ENCODE measurements at places on chromosomes 7 and 10.

DNA sequence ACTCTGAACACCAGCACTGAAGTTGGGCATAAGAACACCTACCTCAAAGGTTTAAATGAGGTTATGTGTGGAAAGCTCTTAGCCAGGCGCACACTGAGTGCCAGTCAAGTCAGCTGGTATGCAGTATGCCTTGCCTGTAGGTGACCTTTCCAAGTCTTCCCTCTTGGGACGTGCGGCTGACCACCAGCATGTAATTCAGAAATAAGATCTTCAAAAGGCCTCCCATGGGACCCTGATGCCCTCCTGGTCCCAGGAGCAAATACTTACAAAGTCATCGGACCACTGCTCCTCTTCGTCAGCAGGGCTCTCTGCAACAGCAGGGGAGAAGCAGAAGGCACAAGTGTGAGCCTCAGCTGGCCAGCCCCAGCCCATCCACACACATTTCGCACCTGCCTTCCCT is 40.8 kb downstream of the BLNK start:
- no peak for DNase-seq

DNA sequence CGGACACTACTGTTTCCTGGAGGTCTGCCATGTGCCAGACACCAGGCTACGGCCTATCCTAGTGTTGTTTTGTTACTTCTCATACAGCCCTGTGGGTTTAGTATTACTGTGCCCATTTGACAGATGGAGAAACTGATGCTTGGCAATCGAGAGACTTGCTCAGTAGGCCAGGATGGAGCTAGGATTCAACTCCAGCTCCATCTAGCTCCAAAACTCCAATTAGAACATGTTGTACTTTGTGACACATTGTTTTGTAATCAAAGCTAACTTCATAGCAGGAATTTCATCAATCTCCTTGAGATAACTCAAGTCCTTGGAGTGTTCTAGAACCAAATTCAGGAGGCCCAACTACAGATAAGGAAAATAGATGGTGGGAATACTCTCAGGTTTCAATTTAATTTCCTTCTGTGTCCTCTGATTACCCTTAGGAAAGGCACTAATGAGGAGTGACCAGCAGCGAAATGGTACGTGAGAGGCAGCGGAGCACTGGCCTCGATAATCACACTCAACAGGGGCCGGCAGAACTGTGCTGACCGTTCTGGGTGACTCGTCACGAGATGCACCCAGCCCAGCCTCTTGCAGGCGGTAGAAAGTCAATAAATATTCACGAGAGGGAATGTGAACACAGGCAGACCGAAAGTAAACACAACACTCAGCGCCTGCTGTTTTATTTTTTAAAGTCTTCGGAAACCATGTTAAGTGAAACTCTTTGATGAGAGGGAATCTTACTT is 269.6 kb upstream of the NEBL start:
- DNase-seq, result no peak

- no peak for DNase-seq
These were observed 320.0 kb downstream of the RPS24 start for GRCh38 chr10:78353636-78354035.

GRCh38 chr7:106041140-106041717 is 70.9 kb downstream of the SYPL1 start:
- peak; percentile 21 for DNase-seq

DNA sequence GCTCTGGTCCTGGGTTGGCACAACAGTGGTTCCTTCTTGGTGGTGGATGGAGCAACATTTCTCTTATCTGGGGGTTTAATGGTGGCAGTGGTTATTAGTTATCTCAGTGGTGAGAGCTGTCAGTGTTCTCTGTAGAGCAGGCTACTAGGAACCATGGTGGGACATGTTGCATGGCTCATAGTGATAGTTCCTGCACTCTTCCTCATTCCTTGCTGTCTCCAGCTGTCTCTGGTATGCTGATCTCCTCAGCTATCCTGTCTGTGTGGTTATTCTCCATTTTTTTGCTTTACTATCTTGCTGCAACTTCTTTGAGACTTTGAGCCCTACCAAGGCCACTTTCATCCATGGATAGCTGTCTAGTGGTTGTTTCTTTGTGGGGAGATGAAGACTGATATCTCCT is 44.0 kb downstream of the CCDC7 start:
- no peak for DNase-seq

- no peak for DNase-seq
These were observed 549 bp downstream of the GPNMB start for GRCh38 chr7:23247046-23247602.

- peak; percentile 4 for DNase-seq
These were observed 241.5 kb upstream of the PTER start for GRCh38 chr10:16195178-16195769.

- no peak for DNase-seq
These were observed 8.0 kb upstream of the CFAP70 start for GRCh38 chr10:73366381-73367298.

GRCh38 chr10:122062831-122063674 is 74.1 kb downstream of the TACC2 start:
- no peak for DNase-seq

- no peak for DNase-seq
These were observed 891.9 kb downstream of the CNTNAP2 start for GRCh38 chr7:147008530-147008929.

GRCh38 chr7:83524277-83525075 is 124.5 kb downstream of the SEMA3E start:
- no peak for DNase-seq

- no peak for DNase-seq
These were observed 11.9 kb downstream of the CYTH3 start for GRCh38 chr7:6260291-6261187.

- DNase-seq, result no peak
These were observed 51.8 kb upstream of the SUN1 start for GRCh38 chr7:780516-780915.

GRCh38 chr10:109676703-109677102 is 246.6 kb downstream of the XPNPEP1 start:
- no peak for DNase-seq

DNA sequence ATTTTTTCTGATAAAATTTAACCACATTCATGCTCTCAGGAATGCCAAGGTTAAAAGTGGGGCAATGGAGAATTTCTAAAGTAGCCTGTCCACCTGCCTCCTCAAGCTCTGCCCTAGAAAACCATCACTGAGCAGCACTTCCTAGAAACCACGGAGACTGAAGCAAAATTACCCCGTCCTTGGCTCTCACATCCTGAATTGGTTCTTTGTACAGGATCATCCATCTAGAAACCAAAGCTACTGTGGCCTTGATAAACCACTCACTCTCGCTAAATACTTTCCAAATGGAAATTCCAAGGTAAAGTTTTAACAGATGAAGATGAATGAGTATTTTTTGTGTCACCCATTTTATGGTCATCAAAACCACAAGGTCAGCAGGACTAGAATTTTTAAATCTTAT is 96.6 kb downstream of the AVL9 start:
- DNase-seq, result no peak

DNA sequence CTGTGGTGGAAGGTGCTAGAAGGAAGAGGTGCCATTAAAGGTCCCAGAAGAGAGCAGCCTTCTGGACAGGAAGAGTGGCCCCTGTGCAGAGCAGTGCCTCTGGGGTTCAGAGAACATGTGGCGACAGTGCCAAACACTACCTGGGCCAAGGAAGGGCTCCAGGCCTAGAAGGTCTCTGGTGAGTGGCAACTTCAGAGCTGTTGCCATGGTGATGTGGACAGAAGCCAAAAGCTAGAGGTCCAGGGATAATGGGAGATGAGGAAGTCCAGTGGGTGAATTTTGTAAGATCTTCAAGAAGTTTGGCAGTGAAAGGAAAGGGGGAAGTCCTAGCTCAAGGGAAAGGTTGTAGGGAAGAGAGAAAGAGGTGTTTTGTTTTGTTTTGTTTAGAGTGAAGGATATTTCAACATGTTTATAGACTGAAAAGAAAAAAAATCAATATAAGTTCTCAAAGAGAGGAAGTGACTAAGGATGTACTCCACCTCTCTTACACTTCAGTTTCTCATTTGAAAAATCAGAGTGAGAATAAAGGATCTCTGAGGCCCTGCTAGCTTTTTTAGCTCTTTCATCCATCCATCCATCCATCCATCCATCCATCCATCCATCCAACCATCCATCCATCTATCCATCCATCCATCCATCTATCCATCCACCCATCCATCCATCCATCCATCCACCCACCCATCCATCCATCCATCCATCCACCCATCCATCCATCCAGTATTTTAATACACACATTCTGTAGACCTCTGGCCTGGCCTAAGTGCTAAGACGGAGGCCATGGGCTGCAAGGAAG is 77.1 kb upstream of the DUSP5 start:
- DNase-seq, result no peak

DNA sequence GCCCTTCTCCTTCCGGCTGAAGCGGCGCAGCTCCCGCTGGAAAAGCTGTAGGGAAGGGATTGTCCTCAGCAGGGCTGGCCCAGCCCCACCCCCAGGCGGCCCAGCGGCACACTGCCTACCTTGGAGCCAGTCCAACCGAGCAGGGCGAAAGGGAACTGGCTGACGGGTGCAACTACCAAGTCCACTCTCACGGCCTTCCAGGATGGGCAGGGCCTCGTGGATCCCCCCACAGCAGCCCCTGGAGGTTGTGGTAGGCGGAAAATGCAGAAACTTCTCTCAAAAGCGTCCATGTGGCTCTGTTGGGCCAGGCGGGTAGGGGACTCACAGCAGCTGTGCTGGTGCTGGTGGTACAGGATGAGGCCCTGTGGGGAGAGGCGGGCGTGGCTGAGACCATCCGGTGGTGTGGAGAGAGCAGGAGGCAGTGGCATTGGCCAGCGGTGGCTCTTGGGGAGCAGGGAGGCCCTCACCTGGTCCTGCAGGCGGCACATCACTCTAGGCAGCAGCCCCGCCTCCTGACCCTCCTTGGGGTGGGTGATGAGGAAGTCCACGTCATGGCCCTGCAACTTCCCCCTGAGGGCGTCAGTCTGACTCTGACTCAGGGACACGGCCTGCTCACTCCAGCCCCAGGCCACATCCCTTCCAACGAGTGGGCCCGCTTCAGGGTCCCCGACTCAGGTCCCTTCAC is 8.4 kb upstream of the PGAM2 start:
- DNase-seq, result peak; percentile 45

- peak; percentile 77 for DNase-seq
These were observed 36.6 kb downstream of the PRKCQ start for GRCh38 chr10:6543431-6544005.

DNA sequence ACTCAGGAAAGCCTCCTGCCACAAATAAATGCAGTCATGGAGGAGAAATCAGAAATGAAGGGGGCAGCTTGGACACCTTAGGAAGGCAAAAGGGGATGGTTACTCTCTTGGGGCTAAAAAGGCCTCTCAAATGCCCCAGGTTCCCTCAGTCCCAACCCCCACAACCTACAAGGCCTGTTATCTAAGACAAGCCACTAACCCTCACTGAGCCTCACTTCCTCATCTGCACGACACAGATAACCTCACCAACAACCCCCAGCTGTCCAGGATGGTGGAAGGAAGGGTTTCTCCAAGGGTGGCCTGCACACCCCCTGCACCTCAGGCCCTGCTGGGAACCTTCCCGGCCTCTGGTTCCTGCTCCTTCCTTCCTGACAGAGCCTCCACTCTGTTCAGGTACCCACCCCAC is 29.2 kb downstream of the SORBS1 start:
- DNase-seq, result no peak

DNA sequence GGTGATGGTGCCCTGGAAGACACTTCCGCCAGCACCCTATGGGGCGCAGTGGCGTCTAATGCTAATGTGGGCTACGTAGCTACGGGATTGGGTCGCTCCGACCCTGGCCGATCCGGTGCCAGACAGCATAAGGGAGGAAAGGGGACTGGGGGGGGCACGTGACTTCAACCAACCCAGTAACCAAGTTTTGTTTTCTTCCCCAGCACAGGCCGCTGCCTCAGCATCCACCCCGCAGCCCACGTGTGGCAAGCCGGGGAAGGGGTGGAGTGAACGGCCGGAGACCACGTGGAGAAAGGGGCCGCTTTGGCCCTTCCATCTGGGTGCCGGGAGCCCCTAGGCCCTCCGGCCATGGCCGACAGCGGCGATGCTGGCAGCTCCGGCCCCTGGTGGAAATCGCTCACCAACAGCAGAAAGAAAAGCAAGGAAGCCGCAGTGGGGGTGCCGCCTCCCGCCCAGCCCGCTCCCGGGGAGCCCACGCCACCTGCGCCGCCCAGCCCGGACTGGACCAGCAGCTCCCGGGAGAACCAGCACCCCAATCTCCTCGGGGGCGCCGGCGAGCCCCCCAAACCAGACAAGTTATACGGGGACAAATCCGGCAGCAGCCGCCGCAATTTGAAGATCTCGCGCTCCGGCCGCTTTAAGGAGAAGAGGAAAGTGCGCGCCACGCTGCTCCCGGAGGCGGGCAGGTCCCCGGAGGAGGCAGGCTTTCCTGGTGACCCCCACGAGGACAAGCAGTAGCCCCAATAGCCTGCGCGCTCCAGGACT is 2.5 kb downstream of the PRR15 start:
- no peak for DNase-seq

DNA sequence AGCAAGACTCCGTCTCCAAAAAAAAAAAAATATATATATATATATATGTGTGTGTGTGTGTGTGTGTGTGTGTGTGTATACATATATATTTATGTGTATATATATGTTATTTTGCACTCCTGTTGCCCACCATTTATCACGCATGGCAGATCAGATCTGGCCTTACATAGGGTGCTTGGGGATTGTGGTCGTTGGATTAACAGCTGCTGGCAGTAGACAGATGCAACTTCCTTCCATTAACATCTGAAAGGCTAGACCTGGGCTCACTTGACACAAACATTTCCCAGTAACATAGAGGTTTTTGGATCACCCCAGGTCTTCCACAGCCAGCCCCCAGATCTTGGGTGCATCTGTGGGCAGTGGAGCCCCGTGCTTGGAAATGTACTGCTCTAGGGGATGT is 40.8 kb upstream of the DLD start:
- DNase-seq, result no peak

GRCh38 chr7:48511080-48511479 is 339.8 kb downstream of the ABCA13 start:
- DNase-seq, result no peak

GRCh38 chr7:127959770-127960169 is 71.5 kb downstream of the LRRC4 start:
- DNase-seq, result no peak

GRCh38 chr10:79387974-79388850 is 40.9 kb downstream of the PPIF start:
- DNase-seq, result no peak

All from CD4-positive, alpha-beta T cell treated with Interleukin-15 for 4 hours (primary cell).